Neural progenitor cell (in vitro differentiated cells): ENCODE measurements at places on chromosomes 12 and 14. TPM values are rescaled to one million over a fixed set of nuclear protein-coding genes. Genes with fewer than 3 reads are reported as not detected.

ANG gene
- total RNA-seq = 0.99 TPM in 1 of 2 replicates, not detected in the other

- no peaks in the 10 kb centered on the region for H3K4me1 ChIP-seq
- DNase-seq = no peak
- H3K27me3 ChIP-seq = no peaks in the 10 kb centered on the region
- no peak overlapping the region for H3K4me3 ChIP-seq
- H3K27ac ChIP-seq = no peak overlapping the region
- H3K36me3 ChIP-seq = no peaks in the 10 kb centered on the region
Measured at GRCh38 chr14:36973806-36974442, 198.5 kb downstream of the SLC25A21 start.

DNA sequence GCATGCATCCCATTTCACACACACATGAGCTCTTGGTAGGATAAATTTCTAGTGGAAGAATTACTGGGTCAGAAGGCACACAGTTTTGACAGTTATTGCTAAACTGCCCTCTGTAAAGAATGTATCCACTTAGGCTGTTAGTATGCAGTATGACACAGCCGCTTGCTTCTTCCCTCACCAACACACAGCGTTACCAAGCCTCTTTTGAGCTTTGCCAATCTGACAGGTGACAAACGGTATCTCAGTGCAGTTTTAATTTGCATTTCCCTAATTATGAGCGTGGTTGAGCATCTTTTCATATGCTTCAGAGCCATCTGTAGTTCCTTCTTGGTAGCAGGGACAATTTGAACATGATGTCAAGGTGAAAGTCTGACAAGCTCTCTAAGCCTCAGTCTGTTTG is 42.9 kb downstream of the HRK start:
- no peak for DNase-seq
- H3K27me3 ChIP-seq = no peaks in the 10 kb centered on the region
- H3K4me3 ChIP-seq = no peak overlapping the region
- H3K4me1 ChIP-seq = no peaks in the 10 kb centered on the region
- H3K27ac ChIP-seq = no peak overlapping the region

SYNDIG1L gene
- total RNA-seq = 0.40 TPM in 1 of 2 replicates, not detected in the other

- H3K36me3 ChIP-seq = no peaks in the 10 kb centered on the region
- no peak overlapping the region for H3K27ac ChIP-seq
- DNase-seq = no peak
Measured at GRCh38 chr12:12691549-12691948, 4.4 kb downstream of the GPR19 start.

GRCh38 chr12:162467-163307 is 51.3 kb downstream of the SLC6A12 start:
- peak; percentile 52 for DNase-seq
- H3K36me3 ChIP-seq = no peaks in the 10 kb centered on the region
- H3K4me1 ChIP-seq = peaks cover 23% of the 10 kb centered on the region
- no peaks in the 10 kb centered on the region for H3K27me3 ChIP-seq

LMBR1L gene
- total RNA-seq = 32.7 and 69.5 TPM in 2 replicates

STXBP6 gene
- 5.9 and 11.0 TPM in 2 replicates for total RNA-seq
